ENCODE measurements at places on chromosomes 16 and 17.

DNA sequence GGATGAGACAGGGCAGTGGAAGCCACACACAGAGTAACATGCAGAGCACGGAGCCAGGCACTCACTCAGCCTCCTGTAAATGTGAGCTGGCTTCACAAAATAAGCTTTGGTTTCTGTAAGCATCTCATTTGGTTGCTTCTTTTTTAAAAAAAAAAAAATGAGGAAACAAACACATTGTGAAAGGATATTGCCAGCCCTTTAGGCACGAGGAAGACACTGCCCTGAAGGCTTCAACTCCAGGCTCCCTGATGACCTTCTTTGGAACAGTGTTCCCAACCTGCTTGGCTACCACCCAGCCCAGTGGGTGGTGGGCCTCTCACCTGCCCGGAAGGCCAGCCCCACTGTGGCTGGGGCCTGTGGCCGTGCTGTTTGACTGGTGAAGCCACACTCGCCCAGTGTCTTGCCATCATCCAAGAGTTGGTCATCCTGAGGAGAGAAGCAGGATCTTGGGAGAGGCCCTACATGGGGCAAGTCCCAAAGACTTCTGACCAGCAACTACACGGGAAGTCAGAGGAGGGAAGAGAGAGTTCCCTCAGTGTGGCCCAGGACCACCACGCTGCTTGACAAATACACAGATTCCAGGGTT, 1.9 kb downstream of the ELOB start:
- DNase-seq: no peak

- DNase-seq: no peak
These were observed 23.8 kb upstream of the TMEM101 start for GRCh38 chr17:44038604-44039011.

DNA sequence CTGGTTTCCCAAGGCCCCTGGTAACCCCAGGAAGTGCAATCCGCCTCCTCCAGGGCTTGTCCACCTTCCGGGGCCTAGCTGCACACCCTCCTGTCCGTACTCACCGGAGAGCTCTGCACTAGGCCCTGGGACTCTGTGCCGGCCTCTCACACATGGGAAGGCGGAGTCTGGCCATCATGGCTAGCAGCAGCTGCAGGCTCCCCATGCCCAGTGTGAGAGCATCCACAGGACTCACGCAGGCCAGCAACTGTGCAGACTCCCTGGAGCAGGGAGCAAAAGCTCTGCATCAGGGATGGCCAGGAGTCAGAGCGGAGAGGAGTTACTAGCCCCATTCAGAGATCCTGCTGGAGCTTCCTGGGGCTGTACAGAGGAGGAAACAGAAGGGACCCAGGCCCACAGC, 20.2 kb downstream of the FOXN1 start:
- no peak for DNase-seq

DNA sequence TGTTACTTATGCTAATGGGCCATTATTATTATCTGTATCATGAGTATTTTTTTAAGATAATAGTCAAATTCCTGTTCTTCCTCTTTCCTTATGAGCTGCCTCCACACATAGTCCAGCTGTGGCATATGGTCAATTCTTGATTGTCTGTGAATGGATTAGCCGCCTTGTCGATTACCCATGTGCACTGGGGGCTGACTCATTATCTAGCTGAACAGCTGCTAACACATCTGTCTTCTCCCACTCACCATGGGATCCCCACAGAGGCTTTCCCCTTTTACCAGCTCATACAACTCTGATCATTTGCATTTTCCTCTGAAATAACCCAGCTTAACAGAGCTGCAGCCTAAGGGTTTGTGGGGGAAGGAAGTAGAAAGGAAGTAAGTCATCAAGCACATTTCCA, 915.0 kb downstream of the CDH11 start:
- DNase-seq: no peak

GRCh38 chr16:69315486-69316311, 4.5 kb downstream of the VPS4A start:
- DNase-seq: no peak

DNA sequence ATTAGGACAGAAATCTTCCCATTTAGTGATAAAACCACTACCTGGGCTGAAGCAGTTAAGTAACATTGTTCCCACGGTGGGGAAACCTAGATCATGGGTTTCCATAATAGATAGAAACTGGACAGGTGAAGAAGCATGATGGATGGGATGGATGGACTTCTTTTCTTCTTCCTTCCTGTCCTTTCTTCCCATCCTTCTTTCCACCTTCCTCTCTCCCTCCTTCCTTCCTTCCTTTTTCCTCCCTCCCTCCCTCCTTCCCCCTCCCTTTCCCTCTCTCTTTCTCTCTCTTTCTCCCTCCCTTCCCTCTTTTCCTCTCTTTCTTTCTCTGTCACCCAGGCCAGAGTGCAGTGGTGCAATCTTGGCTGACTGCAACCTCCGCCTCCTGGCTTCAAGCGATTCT, 3.1 kb downstream of the PSMC3IP start:
- no peak for DNase-seq

GRCh38 chr16:48323783-48324775, 61.1 kb downstream of the SIAH1 start:
- DNase-seq: no peak

DNA sequence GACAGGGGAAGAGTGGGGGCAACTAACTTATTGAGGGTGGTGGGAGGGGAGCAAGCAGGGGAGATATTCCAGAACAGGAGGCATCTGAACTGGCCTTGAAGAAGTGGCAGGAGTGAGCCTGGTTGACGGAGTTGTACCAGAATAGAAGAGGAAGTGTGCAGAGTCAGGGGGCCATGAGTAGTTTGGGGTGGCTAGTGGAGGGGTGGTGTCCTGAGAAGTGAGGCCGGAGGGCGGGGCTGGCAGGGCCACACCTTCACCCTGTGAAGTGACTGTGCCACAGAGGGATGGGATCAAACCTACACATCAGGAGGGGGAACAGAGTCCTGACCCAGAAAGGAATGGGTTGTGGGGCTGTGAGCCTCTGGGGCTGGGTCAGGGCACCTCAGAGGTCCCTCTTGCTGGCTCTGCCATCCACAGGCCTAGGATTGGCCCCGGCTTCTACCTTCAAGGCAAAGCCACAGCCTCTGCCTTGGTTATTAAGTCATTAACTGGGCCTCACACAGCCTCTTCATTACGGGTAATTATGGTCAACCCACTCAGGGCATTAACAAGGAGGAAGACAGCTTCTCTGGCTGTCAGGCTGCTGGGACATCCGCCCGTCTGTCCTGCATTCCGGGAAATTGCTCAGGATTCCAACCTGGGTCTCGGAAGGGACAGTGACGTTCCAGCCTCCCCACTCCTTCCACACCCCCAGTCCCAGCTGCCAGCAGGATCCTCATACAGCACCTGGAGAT, 12.7 kb downstream of the SPNS2 start:
- DNase-seq: no peak

GRCh38 chr17:76142585-76143041, 1.6 kb upstream of the FOXJ1 start:
- DNase-seq: no peak

- no peak for DNase-seq
These were observed 15.9 kb downstream of the ZC3H7A start for GRCh38 chr16:11780991-11781680.

DNA sequence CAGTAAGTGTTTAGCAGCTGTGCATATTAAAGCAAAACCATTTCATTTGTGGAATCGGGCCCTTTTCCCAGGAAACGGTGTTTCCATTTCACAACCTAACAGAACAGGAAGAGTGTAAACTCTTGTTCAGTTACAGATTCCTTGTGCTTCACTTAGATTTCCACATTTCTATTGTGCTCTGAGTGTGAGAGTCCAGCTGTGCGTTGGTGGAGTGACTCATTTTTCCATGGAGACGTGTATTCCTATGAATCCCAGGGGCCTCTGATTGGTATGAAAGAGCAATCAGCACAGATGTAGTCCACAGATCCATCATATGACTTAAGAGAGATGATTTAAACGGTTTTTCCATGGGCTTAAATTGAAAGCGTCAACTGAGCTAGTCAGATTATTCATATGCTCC, 13.3 kb upstream of the CAVIN1 start:
- no peak for DNase-seq

GRCh38 chr16:47016700-47017133, 43.2 kb upstream of the DNAJA2 start:
- DNase-seq: no peak

- DNase-seq: no peak
These were observed 2.2 kb downstream of the HEATR9 start for GRCh38 chr17:35866341-35866950.

DNA sequence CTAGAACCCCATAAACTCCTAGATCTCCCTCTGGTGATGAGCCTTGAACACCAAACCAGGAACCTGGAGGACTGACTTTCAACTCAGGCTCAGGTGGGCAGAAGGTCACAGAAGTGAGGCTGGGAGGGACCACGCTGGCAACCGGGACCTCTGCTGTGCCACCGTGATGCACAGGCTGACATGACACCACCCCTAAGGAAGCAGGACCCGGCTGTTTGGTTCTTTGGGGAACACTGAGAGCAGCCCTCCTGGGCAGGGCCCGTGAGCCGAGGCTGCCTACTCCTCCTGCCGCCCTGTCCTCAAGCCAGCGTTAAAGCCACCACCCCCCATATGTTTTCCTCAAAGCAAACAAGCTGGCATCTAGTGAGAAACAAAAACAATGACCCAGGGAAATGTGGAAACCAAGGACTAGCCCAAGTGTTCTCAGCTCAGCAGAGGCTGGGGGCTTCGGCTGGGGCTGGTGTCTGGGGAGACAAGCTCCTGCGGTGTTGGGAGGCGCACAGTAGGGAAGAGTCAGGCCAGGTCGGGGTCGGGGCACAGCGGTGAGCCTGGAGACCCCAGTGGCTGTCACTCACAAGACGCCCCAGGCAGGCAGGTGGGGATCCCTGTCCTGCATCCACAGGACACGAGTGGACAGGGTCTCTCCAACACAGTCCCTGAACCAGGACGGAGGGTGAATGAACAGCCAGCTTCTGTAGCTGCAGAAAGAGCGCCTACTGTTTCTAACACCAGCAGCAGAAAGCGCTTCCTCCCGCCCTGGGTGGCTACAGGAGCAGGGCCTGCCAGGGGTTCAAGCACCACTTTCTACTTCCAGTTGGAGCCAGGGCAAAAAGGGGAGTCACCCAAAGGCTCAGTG, 1.7 kb downstream of the SMIM5 start:
- DNase-seq: no peak

GRCh38 chr16:50275098-50275415, 8.7 kb downstream of the ADCY7 start:
- no peak for DNase-seq

DNA sequence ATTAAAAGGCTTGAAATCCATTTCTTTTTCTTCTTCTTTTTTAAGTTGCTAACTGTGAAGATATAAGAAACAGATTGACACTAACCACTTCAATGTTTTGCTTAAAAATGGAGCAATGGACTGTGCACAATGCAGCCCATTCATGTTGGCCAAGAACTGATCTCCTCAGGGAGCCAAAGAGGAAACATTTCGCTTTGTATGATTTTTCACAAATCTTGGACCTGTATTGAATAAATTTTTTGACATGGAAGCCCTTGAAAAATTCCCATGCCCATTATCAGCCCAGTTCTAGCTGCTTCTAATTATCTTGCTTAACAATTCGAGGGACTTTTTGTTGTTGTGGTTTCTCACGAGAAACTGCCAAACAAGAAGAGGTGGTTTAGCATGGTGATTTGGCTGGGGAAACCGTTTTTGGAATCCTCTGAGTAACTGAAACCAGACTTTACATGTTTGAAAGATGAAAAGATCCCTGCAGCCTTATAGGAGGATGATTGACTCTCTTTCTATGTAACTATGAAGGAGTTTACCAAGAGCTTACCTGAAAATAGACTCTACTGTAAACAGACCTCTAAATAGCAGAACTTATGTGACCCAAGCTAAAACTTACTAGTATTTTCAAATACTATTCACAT, 1389.4 kb upstream of the GOT2 start:
- no peak for DNase-seq

DNA sequence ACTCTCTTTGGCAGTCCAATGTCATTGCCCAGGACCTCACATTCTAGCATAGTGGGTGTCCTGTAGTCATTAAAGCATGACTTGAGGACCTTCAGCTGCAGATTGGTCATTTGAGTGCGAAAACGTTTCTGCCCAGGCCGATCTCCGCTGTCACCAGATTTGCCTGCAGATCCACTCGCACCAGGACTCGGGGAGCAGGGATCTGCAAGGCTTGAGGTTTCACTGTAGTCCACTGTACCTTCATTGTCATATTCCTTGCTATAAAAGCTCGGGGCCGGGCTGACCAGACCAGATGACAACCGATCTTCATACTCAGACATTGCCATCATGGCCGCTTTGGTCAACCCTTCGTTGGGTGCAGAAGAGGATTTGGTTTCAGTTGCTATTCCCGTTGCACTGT, 254.2 kb downstream of the ZFHX3 start:
- DNase-seq: no peak

GRCh38 chr16:11098601-11099390, 154.4 kb downstream of the CLEC16A start:
- no peak for DNase-seq

GRCh38 chr17:47738178-47738577, 5.1 kb downstream of the TBX21 start:
- no peak for DNase-seq

DNA sequence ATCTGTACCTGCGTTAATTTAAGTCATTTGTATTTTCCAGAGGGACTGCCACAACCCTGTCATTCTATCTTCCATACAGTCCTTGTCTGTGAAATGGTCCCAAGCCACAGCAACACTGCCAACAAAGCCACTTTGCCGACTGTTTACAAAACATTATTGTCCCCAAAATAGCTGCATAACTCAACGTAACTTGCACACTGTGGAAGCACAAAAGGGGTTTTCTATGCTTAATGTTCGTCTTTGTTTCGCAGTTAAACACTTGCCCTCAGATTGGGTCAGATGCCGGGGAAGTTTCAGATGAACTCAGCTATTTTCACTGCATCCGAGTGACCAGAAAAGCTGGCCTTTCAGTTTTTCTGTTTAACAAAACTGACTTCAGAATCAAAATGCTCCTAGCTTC, 4.6 kb downstream of the SEC14L5 start:
- DNase-seq: no peak

GRCh38 chr17:77109764-77110359, 30.9 kb upstream of the SEC14L1 start:
- no peak for DNase-seq

- DNase-seq: no peak
These were observed 61.6 kb downstream of the RPGRIP1L start for GRCh38 chr16:53642094-53642493.

- DNase-seq: no peak
These were observed 293.7 kb downstream of the SEC14L1 start for GRCh38 chr17:77434136-77435114.

DNA sequence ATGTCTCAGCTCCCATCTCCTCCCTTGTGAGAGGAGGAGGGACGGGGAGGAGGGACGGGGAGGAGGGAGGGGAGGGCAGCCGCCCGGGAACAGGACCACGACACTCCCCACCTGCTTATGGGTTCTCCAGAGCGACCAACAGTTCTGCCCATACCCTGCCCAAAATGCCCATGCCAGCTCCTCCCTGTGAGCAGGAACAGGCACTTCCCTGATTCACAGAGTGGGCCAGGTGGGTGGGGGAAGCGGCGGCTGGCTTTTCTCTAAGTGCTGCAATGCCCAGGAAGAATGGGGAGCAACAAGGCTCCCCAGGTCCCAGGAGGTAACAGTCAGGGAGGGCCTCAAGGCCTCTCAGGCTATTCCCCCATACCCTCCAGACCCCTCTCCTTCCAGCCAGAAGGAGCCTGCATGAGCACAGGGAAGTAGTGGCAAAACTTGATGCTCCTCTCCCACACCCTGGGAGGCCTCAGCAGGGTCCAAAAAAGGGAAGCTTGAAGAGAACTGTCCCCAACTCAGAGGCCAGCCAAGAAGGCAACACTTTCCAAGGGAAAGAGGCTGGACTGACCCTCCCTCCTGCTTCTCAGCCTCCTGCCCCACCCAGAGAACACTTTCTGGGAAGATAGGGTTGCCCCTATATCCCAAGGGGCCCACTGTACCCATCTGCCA, 53.8 kb downstream of the MYO18A start:
- DNase-seq: no peak

GRCh38 chr17:42632949-42633444, 23.5 kb downstream of the TUBG1 start:
- DNase-seq: no peak

Measured in activated CD4-positive, alpha-beta T cell treated with anti-CD3 and anti-CD28 coated beads for 1 hour (primary cell).